ENCODE measurements at places on chromosomes 16 and 17.

DNA sequence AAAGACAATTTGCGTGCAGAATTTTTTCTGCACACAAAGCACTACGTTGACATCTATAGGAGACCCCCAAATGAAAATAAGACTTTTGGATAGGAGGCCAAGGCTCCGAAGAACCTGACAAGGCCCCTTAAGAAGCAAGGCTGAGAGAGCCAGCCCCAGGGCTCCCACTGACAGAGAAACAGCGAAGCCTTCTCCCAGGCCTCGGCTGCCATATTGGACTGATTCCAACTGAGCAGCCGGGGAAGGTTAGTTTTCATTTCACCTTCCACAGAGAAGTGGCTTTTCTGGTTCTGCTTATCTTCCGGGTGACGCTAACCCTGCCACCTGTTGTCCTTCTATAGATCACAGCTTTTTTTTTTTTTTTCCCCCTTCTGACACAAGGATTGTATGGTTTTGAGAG lies 356.7 kb downstream of the SOX9 start:
- no peak for DNase-seq

DNA sequence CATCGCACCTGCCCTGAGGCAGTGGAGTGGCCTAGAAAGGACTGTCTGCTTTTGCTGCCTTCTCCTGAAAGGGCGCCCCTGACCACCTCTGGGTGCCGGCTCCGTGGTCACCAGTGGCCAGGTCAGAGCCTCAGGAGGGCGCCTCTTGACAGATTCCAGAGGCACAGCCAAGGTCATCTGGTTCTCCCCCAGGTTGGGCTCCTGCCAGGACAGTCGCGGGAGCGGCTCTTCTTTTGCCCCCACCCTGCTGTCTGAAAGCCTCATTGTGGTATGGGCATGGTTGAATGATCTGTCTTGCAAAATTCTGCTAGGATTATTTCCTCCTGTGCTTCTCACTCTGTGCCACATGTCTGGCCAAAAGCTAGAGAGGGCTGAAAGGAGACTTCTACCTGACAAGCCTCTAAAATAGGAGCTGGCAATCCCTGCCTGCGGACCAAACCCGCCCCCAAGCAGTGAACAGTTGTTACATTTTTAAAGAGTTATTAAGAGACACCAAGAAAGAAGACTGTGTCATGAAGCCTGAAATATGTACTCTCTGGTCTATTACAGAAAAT lies 82.8 kb downstream of the SNX29 start:
- DNase-seq: no peak

- no peak for DNase-seq
These were observed 20.5 kb upstream of the RPTOR start for GRCh38 chr17:80523956-80524712.

DNA sequence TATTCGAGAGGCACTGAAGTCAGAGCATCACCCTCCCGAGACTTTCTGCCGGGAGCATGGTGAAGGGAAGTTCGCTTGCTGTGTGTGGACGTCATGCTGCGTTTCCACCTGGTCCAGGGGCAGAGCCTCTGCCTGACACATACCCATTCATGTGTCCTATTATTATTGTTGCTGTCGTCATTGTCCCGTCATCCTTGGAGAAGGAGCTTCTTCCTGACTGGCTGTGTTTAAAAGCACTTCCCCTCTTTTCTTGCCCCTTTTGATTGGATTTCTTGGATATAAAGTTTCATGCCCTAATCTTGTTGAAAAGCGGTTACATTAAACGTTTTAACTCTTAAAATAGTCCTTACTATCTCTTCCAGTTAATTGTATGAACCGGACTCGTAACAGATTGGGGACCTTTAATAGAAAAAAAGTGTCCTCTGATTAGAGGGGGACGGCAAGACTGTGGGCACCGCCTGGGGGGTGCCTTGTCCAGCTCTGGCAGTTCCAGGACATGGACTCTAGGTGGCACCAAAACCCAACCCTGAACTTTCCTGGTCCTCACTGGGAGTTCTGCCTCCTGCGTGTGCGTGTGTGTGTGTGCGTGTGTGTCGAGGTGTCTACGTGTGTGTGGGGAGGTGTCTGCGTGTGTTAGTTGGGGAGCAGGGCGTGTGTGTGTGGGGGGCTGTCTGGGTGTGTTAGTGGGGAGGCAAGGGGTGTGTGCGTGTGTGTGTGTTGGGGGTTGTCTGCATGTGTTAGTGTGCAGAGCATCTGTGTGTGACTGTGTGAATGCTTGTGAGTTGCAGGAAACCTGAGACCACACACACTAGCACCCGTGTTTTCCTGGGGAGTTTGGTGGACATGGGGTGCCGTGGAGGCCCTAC lies 133.3 kb upstream of the CIBAR2 start:
- DNase-seq: no peak

DNA sequence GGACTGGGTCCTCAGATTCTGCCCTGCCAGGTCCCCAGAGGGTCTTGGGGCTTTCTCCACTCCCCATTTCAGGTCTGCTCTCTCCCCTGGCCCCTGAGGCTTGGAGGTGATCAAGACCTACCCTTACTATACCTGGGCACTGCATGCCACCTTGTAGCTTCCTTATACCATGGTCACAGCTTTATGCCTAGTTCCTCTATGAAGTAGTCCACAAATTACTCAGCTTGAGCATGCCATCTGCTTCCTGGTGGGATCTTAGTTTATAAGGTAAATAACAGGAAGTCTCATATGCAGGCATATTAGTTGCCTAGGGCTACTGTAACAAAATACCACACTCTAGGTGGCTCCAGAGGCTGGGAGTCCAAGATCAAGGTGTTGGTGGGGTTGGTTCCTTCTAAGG lies 11.0 kb upstream of the PMFBP1 start:
- no peak for DNase-seq

DNA sequence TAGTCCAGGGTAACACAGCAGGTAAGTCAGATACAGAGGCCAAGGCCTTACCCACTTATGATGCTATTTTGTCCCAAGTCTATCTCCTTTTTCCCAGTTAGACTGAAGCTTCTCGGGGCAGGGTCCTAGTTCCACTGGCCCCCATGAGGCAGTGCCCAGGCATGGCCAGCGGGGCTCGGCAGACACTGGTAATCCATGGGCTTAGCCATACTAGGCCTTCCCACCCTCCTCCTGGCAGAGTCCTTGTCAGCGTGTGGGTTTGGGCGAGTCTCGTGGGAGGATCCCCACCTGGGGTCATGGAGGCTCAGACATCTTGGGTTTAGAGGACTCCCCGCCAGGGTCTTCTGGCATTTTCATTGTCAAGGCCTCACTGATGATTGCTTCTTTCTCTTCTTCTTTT lies 84.7 kb upstream of the BRD7 start:
- no peak for DNase-seq

- no peak for DNase-seq
These were observed 16.6 kb downstream of the LDHD start for GRCh38 chr16:75099738-75100602.

DNA sequence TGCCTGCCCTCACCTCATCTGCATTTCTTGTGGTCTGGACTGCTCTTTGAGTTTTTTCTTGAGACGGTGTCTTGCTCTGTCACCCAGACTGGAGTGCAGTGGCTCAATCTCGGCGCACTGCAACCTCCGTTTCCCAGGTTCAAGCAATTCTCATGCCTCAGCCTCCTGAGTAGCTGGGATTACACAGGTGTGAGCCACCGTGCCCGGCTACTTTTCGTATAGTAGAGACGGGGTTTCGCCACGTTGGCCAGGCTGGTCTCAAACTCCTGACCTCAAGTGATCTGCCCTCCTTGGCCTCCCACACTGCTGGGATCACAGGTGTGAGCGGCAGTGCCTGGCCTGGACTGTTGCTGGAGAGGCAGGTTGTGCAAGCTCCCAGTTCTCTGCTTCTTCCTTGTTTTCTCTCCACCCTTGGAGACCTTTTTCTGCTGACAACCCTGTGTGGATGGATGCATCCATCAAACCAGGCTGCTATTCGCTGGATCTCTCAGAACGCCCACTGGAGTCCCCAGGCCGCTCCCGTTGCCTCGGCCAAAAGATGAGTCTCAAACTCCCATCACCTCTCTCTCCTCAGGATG lies 22.7 kb upstream of the DBNDD1 start:
- DNase-seq: no peak

GRCh38 chr17:48068491-48068961 lies 20.4 kb downstream of the NFE2L1 start:
- no peak for DNase-seq

GRCh38 chr17:21464611-21465021 lies 88.5 kb downstream of the KCNJ12 start:
- DNase-seq: no peak

GRCh38 chr17:63696381-63696961 lies 3.5 kb downstream of the LIMD2 start:
- no peak for DNase-seq

- no peak for DNase-seq
These were observed 2.8 kb upstream of the KRT23 start for GRCh38 chr17:40940266-40940665.

- DNase-seq: no peak
These were observed 318.4 kb upstream of the MAF start for GRCh38 chr16:79918916-79919315.

DNA sequence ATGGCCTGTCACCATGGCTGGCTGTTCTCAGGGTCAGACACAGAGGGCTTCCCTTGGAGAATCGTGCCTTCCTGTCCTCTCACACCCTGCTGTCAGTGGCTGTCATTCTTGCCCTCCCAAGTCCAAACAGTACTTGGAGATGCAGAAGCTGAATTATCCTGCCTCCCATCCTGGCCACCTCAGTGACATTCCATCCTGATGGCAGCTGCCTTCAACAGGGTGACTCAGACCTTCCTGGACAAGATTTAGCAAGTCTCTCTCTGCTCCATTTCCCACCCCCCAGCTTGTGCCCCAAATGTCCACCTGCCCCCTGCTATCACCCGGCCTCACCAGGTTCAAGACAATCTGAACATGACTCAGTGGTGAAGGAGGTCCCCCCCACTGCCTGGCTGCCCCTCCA lies 4.8 kb upstream of the KRT36 start:
- no peak for DNase-seq

GRCh38 chr16:15966836-15967546 lies 17.6 kb downstream of the ABCC1 start:
- no peak for DNase-seq

DNA sequence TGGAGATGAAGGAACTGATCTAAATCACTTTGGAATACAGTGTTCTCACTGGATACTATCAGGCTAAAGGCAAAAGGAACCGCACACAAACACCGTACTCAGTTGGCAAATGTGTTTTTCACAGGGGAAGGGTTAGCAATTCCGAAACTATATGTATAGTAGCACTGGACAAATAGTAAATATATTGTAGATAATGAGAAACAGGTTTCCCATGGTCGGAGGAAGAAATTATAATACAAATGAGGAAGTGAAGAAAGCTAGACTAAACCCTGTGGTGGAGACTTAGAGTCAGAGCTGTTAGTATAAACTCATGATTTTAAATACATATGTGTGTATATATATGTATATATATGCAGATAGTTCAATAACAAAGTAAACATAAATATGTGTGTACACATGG lies 414.1 kb upstream of the SALL1 start:
- no peak for DNase-seq

DNA sequence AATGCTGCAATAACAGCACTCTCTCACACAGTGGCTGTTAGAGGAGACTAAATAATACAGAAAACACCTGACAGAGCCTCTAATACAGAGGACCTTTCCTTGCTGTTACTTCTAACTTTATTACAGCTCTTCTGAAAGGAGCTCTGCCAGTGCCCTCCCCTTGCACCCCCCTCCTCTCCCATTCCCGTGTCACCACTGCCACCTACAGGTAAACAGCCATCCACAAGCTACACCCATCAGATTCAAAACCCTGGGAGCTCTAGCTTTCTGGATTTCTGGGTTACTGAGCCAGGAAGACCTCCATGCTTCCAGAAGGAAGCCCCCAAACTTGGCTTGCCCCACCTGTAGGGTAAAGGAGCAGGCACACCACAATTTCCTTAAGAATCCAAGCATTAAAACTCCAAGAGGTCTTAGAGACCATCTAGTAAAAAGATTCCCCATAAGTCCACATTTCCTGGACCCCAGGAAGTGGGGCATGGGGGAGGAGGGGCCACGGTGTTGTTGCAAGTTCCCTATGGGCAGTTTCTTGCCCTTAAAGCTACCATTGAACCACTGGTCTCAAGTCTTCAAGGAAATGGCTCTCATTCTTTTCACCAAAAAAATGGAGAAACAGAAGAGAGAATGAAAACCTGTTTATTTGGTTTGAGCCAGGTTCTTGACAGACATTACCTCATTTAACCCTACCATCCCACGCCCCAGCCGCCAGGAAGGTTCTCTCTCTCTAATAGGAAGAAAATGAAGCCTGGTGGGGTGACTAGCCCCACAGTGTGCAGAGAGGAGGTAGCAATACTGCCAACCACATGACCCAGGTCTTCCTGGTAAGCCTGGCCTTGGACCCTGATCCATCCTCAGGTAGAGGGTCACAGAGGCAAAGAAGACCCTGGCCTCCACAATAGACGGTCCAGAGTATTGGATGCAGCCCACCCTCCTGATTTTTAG lies 52.8 kb downstream of the TOM1L2 start:
- DNase-seq: peak; percentile 72

- DNase-seq: no peak
These were observed 21.9 kb downstream of the PMM2 start for GRCh38 chr16:8819411-8820034.

GRCh38 chr16:11916524-11917285 lies 949 bp upstream of the GSPT1 start:
- no peak for DNase-seq

- no peak for DNase-seq
These were observed 19.4 kb downstream of the GNGT2 start for GRCh38 chr17:49190932-49191331.

DNA sequence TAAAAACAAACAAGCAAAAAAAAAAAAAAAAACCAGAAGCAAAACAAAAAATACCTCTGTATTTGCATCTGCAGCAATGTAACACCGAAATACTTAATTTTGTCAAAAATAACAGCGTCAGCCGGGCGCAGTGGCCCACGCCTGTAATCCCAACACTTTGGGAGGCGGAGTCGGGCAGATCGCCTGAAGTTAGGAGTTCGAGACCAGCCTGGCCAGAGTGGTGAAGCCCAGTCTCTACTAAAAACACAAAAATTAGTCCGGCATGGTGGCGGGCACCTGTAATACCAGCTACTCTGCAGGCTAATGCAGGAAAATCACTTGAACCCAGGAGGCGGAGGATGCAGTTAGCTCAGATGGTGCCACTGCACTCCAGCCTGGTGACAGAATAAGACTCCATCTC lies 683.5 kb upstream of the CA10 start:
- no peak for DNase-seq

- DNase-seq: no peak
These were observed 7.8 kb downstream of the MYO15B start for GRCh38 chr17:75595284-75595919.

- DNase-seq: no peak
These were observed 28.2 kb upstream of the KPNB1 start for GRCh38 chr17:47621293-47622179.

GRCh38 chr17:80990921-80991644 lies 558 bp upstream of the CHMP6 start:
- no peak for DNase-seq

GRCh38 chr16:21283521-21284289 lies 5.6 kb upstream of the CRYM start:
- peak; percentile 78 for DNase-seq

DNA sequence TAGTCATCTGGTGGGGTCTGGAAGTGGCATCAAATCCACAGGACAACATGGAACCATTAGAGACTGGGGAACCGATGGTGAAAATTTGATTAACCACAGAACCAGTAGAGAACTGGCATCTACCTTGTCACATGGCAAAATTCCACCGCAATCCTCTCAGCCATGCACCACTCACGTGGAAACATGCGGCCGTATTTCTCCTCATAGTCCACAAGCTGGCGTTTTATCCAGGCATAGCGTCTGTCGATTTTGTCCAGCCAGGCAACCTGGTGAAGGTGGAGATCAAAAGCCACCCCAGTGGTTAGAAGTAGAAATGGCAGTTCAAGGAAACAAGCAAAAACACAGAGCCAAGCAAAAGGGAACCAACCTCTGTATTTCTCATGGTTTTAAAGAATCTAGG lies 87.6 kb downstream of the VPS53 start:
- DNase-seq: no peak
